Pancreas (tissue), 10 donors: ENCODE measurements at places on chromosomes 11 and 22. TPM values are rescaled to one million over a fixed set of nuclear protein-coding genes. Genes with fewer than 3 reads are reported as not detected.

Gene MUC6
- total RNA-seq, result 89.6 TPM

Gene SCN2B
- total RNA-seq, result 0.12 TPM

Gene DAGLA
- 5.7 TPM for total RNA-seq

Gene ZNF195
- total RNA-seq, result 20.4 TPM

Gene MMP27
- not detected for total RNA-seq

Gene PNPLA5
- not detected for total RNA-seq

Gene PTH
- total RNA-seq, result not detected

Gene MPPED2
- 2.7 TPM for total RNA-seq

Gene ENTHD1
- total RNA-seq, result not detected
